ENCODE measurements at places on chromosomes 4 and X.

DNA sequence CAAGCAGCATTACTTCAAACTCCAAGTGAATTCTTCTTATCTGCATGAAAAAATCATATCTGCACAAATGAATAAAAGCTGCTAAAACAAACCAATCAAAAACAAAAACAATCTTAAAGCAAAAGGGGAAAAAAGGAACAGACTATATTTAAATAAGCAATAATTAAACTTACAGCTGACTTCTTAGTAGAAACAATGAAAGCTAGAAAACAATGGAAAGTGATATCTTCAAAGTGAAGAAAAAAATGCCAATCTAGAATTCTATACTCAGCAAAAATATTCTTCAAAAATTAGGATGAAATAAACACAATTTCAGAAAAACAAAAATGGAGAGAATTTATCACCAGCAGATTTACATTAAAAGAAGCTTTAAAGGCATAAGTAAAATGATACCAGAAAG is 20.0 kb downstream of the STBD1 start:
- H3K27ac ChIP-seq = no peak overlapping the region
- H3K4me1 ChIP-seq = no peaks in the 10 kb centered on the region
- no peaks in the 10 kb centered on the region for H3K36me3 ChIP-seq
- no peak for ATAC-seq

GRCh38 chr4:39464886-39465501 is 6.1 kb downstream of the LIAS start:
- ATAC-seq = no peak
- peaks cover 8% of the 10 kb centered on the region for H3K4me1 ChIP-seq

DNA sequence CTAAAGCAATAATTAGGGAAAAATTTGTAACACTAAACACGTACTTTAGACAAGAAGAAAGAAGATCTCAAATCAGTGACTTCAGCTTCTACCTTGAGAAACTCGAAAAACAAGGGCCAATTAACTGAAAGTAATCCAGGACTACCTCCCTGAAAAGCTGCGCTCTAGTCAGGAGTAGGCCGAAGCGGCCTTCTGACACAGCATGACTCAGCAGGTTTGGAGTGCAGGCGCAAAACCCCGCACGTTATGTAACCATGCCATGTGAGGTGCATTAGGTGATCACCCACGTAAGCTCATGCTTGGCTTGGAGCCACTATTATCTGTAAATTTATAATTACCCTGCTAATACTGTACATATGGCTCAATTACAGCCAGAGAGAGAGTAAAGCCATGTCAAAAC is 52.8 kb upstream of the CCDC149 start:
- H3K4me3 ChIP-seq = no peak overlapping the region
- ATAC-seq = no peak
- no peak overlapping the region for H3K27ac ChIP-seq
- H3K36me3 ChIP-seq = no peaks in the 10 kb centered on the region
- H3K4me1 ChIP-seq = no peaks in the 10 kb centered on the region

- H3K4me1 ChIP-seq = no peaks in the 10 kb centered on the region
- no peak for ATAC-seq
- H3K36me3 ChIP-seq = no peaks in the 10 kb centered on the region
- no peaks in the 10 kb centered on the region for H3K27me3 ChIP-seq
These were observed 322.0 kb upstream of the PPARGC1A start for GRCh38 chr4:24211856-24212255.

GRCh38 chrX:85544609-85545008 is 165.1 kb upstream of the POF1B start:
- no peaks in the 10 kb centered on the region for H3K4me1 ChIP-seq
- H3K36me3 ChIP-seq = no peaks in the 10 kb centered on the region
- H3K27ac ChIP-seq = no peak overlapping the region
- H3K4me3 ChIP-seq = no peak overlapping the region

Measured in stimulated activated memory B cell treated with anti-CD40 and anti-IgM and Interleukin-4, amounts not matched to agents 10 μg/mL and 1 μg/mL and 100 μg/mL, for 72 hours (primary cell).